ENCODE measurements at places on chromosomes 3 and 15. TPM values are rescaled to one million over a fixed set of nuclear protein-coding genes. Genes with fewer than 3 reads are reported as not detected.

The CPNE9 gene
- total RNA-seq, result not detected

- DNase-seq, result no peak
Observed at GRCh38 chr15:96407482-96407881, 77.0 kb downstream of the NR2F2 start.

DNA sequence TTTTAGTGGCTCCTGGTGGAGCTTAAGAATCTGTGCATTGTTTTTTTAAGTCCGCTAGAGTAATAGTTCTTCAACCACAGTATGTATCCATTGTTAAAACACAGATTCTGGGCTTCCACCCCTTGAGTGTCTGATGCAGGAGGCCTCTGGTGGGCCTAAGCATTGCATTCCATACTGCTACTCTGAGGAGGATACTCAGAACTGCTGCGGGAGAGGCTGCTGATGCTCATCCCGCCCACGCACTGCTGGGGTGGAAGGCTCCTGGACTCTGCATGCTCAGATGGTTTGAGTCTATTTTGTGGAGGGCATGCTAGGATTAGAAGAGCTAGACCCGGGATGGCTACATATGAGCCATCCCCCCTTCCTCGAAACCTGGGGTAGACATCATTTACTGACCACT is 74.4 kb downstream of the THSD4 start:
- no peak for DNase-seq

DNA sequence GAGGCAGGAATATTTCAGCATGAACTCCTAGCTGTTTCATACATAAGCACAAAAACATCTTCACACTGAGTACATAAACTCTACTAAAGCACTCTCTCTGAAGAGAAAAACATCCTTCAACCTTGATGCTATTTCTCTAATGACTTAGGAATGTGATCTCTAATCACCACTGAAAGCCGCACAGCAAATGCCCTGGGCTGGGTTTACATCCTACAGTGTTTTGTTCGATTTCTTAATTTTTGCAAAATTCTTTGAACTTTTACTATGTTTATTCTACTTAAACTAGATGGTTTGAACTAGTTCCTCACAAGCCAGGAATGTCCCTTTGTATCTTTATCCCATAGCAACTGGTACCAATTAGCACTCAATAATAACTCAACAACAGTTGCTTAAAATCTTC is 130.9 kb upstream of the ABI3BP start:
- DNase-seq, result no peak

- no peak for DNase-seq
Observed at GRCh38 chr15:57609805-57610529, 18.3 kb downstream of the MYZAP start.
